HT1080 (cell line): ENCODE measurements at places on chromosomes 2 and 18. TPM values are rescaled to one million over a fixed set of nuclear protein-coding genes. Genes with fewer than 3 reads are reported as not detected.

FSHR gene
- total RNA-seq = not detected in 2 replicates

NDC80 gene
- total RNA-seq = 46.1 and 46.9 TPM in 2 replicates

OR6B2 gene
- total RNA-seq = not detected in 2 replicates

CFAP210 gene
- not detected in 2 replicates for total RNA-seq

TYMS gene
- 59.2 and 135 TPM in 2 replicates for total RNA-seq

RETREG2 gene
- total RNA-seq = 59.6 and 69.9 TPM in 2 replicates

TSPYL6 gene
- total RNA-seq = not detected in 2 replicates

SCYGR4 gene
- not detected in 2 replicates for total RNA-seq

DHRS9 gene
- 0.20 and 0.21 TPM in 2 replicates for total RNA-seq

ABCB11 gene
- under 0.01 TPM in 1 of 2 replicates, not detected in the other for total RNA-seq

BOLL gene
- not detected in 2 replicates for total RNA-seq

PLEKHH2 gene
- 0.29 and 0.40 TPM in 2 replicates for total RNA-seq

DNAH7 gene
- total RNA-seq = under 0.01 and 0.06 TPM in 2 replicates

IL37 gene
- not detected in 2 replicates for total RNA-seq

TUBA4B gene
- total RNA-seq = 0.14 TPM in 1 of 2 replicates, not detected in the other

UGT1A7 gene
- total RNA-seq = not detected in 2 replicates
